ENCODE measurements at places on chromosomes 7 and 10. TPM values are rescaled to one million over a fixed set of nuclear protein-coding genes. Genes with fewer than 3 reads are reported as not detected.

AKR1C8 gene
- total RNA-seq: 7.8 TPM

C10orf62 gene
- total RNA-seq: 1.3 TPM

WDFY4 gene
- total RNA-seq: 2.5 TPM

FEZF1 gene
- not detected for total RNA-seq

TMEM139 gene
- total RNA-seq: 10.6 TPM

- DNase-seq: no peak
- no peaks in the 10 kb centered on the region for H3K36me3 ChIP-seq
- H3K27ac ChIP-seq: peak overlapping the region; percentile 71
- no peaks in the 10 kb centered on the region for H3K4me1 ChIP-seq
Observed at GRCh38 chr7:94395141-94396036, 694 bp downstream of the COL1A2 start.

ZMIZ2 gene
- total RNA-seq: 36.3 TPM

DNA sequence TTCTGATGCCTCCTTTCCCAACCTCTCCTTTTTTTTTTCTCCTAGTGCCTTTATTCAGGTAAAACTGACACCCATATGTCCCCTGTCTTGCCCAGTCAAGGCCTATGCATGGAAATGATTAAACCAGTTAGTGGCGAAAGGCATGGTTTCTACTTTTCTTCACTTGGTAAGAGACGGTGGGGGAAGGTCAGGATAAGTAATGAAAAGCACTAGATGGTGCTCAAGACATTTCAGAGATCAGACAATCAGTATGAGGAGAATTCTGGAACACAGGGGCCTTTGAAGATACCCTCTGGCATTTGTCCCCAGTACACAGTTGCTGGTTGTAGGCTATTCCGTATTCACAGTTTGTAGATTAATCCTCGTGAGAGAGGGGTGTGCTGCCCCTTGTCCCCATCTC lies 121.2 kb downstream of the RTKN2 start:
- H3K27me3 ChIP-seq: no peaks in the 10 kb centered on the region
- no peak overlapping the region for H3K4me3 ChIP-seq
- no peak for DNase-seq
- no peaks in the 10 kb centered on the region for H3K4me1 ChIP-seq

DNA sequence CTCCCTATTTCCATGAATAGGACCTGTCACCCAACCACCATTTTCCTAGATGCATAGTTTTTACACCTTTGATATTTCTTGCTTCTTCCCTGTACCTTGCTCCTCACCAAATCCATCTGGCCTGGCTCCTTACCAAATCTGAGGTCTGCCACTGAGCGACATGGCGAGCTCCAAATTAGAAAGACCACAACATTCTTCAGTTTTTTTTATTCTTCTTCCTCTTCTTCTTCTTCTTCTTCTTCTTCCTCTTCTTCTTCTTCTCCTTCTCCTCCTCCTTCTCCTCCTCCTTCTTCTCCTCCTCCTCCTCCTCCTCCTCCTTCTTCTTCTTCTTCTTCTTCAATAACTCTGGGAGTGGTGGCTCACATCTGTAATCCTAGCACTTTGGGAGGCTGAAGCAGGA lies 7.1 kb downstream of the CPED1 start:
- H3K36me3 ChIP-seq: no peaks in the 10 kb centered on the region
- H3K4me3 ChIP-seq: no peak overlapping the region
- no peak for DNase-seq

Measured in right lobe of liver (tissue), 6 donors.